ENCODE measurements at places on chromosomes 4 and X.

DNA sequence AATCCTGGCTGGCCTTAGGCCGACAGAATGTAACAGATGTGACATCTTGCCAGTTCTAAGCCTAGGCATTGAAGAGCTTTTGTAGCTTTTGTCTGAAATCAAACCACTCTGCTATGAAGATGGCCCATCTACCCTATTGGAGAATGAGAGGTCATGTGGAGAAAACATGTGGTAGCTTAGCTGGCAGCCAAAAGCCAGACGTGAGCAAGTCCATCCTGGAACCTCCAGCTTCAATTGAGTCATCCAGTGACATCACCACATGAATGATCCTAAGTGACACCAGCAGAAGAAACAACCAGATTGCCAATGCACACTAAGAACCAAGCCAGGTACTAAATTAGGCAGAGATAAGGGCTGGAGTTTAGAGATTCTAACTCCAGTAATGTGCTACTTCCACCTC lies 154.8 kb upstream of the ZFP42 start:
- no peak for DNase-seq

DNA sequence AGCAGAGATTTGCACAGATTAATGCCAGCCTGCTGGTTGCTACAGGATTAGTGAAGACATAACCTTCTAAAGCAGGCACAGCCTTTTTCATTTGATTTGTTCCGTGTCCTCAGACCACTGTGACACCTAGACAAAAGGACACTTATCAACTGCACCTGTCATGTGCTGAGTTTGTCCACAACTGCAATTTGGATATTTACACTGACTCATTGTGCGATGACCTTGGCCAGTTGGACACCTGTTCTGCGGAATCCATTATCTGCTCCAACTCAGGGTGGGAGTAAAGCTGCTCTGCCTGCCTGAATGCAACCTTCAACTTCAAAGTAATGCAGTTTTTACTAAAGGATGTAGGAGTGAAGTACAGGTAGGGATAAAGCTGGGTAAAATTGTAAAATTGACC lies 4.1 kb upstream of the NR0B1 start:
- no peak for DNase-seq

DNA sequence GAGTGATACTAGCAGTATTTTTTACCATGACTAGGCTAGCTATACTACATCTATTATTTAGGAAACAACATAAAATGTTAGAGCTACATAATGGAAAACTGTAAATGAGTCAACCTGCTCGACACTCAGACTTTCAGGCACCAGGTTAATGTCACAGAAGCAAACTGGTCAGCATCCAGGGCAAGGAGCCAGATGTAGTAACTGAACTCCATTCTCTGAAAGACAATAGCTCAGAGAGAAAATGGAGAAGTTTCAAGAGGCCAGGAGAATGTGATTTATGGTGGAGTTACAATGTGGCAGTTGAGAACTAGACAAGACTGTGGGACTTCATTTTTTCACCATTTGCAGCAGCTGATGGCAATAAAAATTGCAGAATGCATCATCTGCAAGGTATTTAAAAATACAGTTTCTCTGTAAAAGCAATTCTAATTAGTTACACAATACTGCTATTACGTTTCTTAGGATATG lies 342.7 kb upstream of the PABPC4L start:
- no peak for DNase-seq

DNA sequence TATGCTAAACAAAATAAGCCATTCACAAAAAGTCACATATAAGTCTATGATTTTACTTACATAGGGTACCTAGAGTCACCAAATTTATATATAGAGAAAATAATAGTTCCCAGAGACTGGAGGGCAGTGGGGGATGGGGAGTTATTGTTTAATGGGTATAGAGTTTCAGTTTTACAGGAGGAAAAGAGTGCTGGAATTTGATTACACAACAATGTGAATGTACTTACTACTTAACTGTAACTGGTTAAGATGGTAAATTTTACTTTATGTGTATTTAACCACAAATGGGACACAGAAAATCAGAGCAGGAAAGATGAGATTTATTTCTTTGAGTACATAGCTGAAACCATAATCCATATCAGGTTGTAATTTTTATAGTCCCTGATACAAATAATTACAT lies 144.4 kb downstream of the TMA16 start:
- DNase-seq, result no peak

GRCh38 chr4:111323916-111324315 lies 701.0 kb upstream of the PITX2 start:
- DNase-seq, result no peak

DNA sequence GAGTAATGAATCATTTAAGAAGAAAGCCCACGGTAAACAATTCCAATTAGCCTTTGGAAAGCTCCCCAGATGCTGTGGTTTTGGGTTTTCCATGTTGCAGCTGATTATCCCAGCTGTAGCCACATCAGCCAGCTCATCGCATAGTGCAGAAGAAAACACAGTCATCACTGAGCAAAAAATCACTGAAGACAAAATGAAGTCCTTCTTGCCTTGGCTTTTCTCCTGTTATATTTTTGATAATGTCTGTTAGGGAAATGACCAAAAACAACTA lies 193.0 kb upstream of the C1QTNF7 start:
- no peak for DNase-seq

GRCh38 chrX:100264200-100264599 lies 145.9 kb downstream of the PCDH19 start:
- DNase-seq, result no peak

- no peak for DNase-seq
These were observed 63.2 kb downstream of the CD40LG start for GRCh38 chrX:136711147-136711546.

- no peak for DNase-seq
These were observed 80.9 kb downstream of the IL21 start for GRCh38 chr4:122539861-122540465.

DNA sequence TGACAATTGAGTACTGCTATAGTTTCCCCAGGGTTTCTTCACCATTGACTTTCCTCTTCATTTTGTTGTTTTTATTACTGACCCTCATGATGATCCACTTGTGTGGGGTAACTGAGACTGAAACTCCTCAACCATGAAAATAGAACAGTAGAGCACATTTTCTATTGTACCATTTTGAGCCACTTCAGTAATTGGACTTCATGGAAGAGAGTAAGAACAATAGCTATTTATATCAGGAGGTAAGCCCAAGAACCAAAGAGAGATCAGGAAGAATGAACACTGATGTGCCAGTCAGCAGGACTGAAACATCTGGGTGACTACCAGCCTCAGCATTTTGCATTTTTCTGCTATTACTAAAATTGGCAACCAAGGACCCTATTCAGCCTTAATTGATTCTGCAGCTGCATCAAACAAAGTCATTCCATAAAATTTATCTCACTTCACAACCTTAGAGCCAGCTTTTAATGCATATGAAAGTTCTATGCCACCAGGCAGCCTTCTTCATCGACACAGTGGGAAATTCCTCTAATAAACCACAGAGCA lies 151.4 kb downstream of the BANK1 start:
- no peak for DNase-seq

GRCh38 chr4:152510349-152511147 lies 25.3 kb downstream of the FBXW7 start:
- DNase-seq, result no peak

- DNase-seq, result no peak
These were observed 33.6 kb upstream of the WFS1 start for GRCh38 chr4:6235901-6236640.

DNA sequence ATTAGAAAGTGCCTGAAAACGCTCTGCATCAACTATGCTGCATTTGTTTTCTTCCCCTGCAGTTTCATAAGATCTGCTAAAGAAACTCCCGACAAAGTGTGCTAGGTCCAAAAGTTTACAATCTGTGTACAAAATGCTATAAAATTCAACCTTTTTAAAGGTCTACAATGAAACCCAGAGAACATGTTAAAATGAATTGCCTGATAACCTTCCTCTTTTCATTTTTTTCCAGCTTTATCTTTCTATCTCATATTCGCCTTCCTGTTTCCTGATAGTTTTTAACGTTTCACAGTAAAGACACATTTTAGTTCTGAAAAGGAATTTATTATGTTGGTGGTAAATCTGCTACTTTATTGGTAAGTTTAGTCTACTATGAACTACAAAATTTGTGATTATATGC lies 9.5 kb upstream of the HPGDS start:
- no peak for DNase-seq

- no peak for DNase-seq
These were observed 83.6 kb downstream of the STAG2 start for GRCh38 chrX:124045109-124045508.

- DNase-seq, result no peak
These were observed 380.4 kb downstream of the PCDH7 start for GRCh38 chr4:31100536-31100935.

GRCh38 chr4:2745981-2746806 lies 9.9 kb downstream of the TNIP2 start:
- no peak for DNase-seq

- no peak for DNase-seq
These were observed 22.9 kb downstream of the OTOP1 start for GRCh38 chr4:4203688-4204400.

GRCh38 chr4:3473181-3473950 lies 10.3 kb downstream of the DOK7 start:
- no peak for DNase-seq

- DNase-seq, result no peak
These were observed 127.3 kb upstream of the NKX1-1 start for GRCh38 chr4:1533501-1534064.

GRCh38 chrX:110437686-110438085 lies 79.0 kb downstream of the RTL9 start:
- no peak for DNase-seq

- no peak for DNase-seq
These were observed 991.3 kb downstream of the FSTL5 start for GRCh38 chr4:161172396-161173026.

- DNase-seq, result no peak
These were observed 103.9 kb downstream of the STIM2 start for GRCh38 chr4:26964512-26964911.

- no peak for DNase-seq
These were observed 277.2 kb downstream of the HS3ST1 start for GRCh38 chr4:11151500-11151899.

All from liver (tissue), 10 donors.